ENCODE measurements at places on chromosomes 12 and 14.

GRCh38 chr14:42535397-42535796, 928.7 kb downstream of the LRFN5 start:
- DNase-seq: no peak

- no peak for DNase-seq
Measured at GRCh38 chr12:98828802-98829600, 183.9 kb downstream of the APAF1 start.

- no peak for DNase-seq
Measured at GRCh38 chr14:26873362-26873960, 275.6 kb upstream of the NOVA1 start.

- DNase-seq: no peak
Measured at GRCh38 chr14:96583569-96584041, 81.4 kb downstream of the PAPOLA start.

GRCh38 chr12:30989754-30990153, 63.2 kb downstream of the TSPAN11 start:
- peak; percentile 24 for DNase-seq

DNA sequence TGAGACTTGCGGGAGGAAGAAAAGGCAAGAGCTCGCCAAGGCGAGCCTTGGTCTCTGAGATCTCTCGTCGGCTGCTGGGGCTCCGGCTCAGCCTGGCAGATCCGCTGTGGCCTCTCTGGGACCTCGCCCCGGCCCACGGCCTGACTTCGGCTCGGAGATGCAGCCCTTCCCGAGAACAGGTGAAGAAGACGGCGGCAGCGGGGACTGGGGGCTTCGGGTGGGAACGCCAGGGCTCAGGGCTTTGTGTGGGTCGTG, 6.0 kb upstream of the HOXC9 start:
- no peak for DNase-seq

DNA sequence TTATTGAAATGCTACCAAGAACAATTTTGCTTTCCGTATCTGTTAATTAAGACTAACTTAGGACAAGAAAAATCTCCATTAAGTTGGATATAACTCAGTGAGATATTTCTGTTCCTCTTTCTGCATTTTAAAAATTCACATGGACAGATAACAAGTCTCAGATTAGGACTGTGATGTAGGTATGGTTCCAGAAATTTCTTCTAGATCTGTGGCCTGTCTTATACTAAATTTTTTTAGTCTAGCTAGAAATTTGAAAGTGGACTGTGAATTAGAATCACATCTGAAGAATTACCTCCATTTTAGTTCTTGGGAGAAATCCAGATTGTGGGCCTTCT, 41.6 kb downstream of the USP15 start:
- no peak for DNase-seq

GRCh38 chr12:116442946-116443345, 116.2 kb upstream of the MAP1LC3B2 start:
- no peak for DNase-seq

- no peak for DNase-seq
Measured at GRCh38 chr12:110015132-110015531, 15.9 kb downstream of the ANKRD13A start.

DNA sequence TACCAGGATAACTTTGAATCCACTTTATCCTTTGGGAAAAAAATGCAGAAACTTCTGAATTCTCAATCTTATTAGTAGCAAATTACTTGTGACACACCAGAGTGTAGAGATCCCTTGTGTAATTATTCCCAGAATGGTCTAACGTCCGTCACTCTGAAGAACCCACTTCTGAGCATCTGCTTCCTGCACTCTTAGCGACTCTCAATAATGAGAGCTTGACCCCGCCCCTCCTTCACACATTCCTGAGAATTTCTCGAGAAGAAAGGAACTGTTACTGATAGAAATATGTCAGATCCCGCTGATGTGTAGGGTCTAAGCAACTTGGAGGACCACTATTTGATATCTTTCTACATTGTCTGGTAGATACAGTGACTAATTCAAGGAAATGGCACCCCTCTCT, 218.3 kb upstream of the PDZRN4 start:
- DNase-seq: no peak

- no peak for DNase-seq
Measured at GRCh38 chr12:53058674-53059433, 9.0 kb downstream of the TNS2 start.

- no peak for DNase-seq
Measured at GRCh38 chr12:105239304-105239703, 3.3 kb upstream of the APPL2 start.

DNA sequence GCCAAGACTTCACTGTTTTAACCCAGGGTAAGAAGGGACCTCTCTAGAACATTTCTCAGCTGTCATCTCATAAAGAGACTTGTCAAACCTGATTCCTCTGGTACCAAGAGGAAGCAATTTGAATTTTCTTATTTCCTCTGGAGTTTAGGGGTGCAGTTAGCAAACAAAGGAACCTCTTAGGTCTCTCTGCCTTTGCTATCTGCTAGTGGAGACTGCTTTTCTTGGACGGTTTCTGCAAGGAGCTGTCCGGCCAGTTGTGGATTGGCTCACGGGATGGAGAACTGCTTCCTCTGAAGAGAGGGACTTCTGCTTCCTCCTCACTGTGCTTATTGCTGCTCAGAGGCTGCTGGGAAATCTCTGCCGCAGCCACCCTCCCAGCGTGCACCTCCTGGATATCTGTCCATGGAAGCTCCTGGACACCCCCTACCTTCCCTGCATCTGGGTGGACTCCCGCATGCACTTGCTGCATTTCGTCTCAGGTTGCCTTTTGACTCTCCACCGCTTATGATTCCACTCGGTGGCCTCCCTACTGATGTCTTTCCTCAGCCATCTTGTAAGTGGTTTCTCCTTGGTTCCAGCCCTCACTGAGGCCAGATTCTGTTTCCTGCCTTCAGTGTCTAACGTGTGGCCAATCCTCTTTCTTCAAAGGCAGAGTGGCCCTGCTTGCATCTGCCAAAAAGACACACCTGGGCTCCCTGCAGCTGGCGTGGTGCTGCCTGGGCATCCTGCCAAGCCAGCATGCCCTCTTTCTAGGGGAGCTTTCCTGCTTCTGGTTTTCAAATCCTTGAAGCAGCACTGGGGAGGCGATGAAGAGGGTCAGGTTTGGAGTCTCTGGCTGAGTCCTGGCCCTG, 187.3 kb downstream of the CHST11 start:
- peak; percentile 63 for DNase-seq

DNA sequence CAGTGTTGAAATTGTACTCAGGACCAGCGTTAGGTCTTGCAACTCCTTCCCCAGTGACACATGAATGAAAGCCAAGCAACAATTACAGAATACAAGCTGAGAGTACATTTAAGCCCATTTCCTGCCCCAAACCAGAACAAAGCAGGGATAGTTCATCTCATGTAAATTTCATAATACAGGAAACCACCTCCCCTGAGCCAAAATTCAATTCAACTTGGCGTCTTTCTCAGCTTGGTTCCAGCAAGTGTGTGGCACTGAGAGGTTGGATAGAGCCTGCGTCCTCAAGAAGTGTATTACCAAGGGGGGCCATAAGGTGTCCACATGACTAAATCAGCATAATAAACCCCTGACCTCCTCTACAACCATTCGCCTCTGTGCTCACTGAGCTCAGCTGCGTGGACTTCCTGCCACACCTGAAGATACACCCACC, 278.9 kb upstream of the CRY1 start:
- DNase-seq: no peak

- no peak for DNase-seq
Measured at GRCh38 chr12:124645530-124646244, 78.3 kb upstream of the NCOR2 start.

- DNase-seq: no peak
Measured at GRCh38 chr12:119642986-119643385, 24.9 kb upstream of the PRKAB1 start.

GRCh38 chr14:84819528-84819927, 710.4 kb upstream of the FLRT2 start:
- no peak for DNase-seq

DNA sequence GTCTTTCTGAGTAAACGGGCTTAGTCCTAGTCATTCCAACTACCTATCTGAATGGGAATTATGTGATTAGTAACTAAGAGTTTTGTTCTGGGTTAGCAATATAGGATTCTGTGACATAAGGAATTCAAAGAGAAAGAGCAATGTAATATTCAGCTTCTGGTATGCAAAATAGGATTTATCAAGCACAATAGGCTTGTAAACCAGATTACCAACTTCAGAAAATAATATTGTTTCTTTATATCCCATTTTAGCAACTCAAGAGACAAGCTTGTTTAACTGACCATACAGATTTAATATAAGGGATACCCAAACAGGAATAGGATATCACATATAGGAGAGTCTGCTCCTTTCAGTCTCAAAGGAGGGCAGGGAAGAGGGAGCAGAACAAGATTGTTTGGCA, 240.9 kb downstream of the CEP128 start:
- no peak for DNase-seq

- DNase-seq: no peak
Measured at GRCh38 chr14:78345131-78345744, 175.1 kb downstream of the NRXN3 start.

DNA sequence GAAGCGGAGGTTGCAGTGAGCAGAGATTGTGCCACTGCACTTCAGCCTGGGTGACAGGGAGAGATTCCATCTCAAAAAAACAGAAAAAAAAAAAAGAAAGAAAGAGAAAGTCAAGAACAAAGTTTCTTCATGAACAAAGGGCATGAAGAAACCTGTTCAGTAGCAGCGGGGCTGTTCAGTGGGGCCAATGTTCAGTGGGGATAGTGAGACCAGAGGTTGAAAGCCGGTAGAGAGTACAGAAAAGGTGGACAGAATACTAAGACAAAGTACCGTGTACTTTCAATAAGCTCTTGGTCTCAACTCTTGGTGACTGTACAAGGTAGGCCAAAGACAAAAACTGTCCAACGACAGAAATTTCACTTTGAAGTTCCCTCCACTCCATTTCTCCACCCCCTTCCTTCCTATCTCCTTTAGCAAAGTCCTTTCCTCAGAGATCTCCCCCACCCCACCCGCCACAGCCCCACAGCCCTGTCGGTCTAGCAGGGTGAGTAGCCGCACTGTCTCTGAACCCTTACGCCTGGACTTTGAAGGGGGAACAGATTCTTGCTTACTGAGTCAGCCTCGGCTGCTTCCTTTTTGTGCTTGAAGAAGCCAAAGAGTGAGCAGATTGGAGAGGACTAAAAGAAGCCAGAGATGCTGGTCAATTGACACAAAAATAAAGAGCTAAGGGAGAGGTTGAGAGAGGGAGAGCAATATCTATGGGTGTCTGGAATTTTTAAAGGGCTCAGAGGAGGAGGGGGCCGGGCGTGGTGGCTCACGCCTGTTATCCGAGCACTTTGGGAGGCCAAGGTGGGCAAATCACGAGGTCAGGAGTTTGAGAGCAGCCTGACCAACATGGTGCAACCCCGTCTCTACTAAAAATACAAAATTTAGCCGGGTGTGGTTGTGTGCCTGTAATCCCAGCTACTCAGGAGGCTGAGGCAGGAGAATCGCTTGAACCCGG, 44.2 kb upstream of the FOS start:
- no peak for DNase-seq

GRCh38 chr14:60658909-60659585, 9.8 kb upstream of the SIX1 start:
- DNase-seq: no peak

DNA sequence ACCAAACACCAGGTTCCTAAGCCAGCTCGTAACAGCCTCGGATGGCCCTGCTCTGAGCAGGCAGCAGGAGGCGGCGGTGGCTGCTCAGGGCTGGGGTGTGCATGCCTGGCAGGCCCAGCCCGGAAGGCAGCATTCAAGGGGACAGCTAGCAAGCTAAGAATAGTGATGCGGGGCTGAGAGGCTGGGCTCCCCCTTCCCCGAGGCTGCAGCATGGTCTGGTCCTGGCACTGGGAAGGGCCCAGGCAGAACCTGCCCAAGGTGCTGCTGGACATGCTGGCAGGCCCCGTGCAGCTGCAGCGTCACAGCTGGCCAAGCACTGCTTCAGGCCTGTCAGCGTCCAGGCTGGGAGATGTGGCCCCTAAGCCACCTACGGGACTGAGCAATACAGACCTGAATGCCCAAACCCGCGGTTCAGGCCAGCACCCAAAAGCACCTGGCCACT, 26.4 kb upstream of the NUDT14 start:
- no peak for DNase-seq

DNA sequence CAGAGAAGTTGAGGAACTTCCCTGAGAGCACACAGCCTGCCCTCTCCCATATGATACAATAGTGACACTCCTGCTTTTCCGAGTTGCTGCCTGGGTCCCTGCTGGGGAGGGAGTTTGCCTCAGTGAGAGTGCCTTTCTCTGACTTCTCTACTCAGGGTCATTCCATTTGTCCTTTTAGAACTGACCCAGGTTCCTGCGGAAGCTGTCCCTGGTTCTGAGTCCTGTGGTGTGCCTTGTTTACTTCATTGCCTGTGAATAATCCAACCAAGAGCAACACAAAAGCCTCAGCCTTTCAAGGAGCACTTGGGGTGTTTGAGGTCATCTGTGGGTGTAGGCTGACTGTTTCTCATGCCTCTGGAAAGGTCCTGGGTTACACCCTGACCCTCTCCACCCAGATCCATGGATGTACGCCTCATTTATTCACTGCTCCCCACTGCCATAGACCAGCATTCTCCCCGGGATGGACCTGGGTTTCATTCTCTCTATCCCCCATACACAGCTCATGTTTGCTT, 13.6 kb downstream of the SERPINA1 start:
- DNase-seq: no peak

DNA sequence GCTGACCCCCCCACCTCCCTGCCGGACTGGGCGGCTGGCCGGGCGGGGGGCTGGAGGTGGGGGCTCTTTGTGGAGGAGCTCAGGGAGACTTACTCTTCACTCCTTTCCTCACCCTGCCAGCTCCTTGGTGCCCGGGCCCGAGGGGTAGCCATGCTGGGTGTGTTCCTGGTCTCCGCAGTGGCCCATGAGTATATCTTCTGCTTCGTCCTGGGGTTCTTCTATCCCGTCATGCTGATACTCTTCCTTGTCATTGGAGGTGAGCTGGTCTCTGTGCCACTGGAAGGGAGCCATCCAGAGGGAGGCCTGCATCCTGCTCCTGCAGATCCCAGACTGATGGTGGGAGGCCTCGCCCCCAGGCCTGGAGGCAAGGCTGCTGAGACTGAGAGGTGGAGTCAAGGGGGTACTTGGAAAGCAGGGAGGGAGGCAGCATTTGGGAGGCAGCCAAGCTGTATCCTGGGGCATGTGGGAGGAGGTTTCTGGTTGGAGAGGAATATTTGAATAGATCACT, 19.7 kb downstream of the SOAT2 start:
- no peak for DNase-seq

- no peak for DNase-seq
Measured at GRCh38 chr12:71888521-71888920, 49.0 kb downstream of the TBC1D15 start.
